NCI-H1436 treated with DMSO at 0.1 percent for 48 hours (cell line): ENCODE measurements at places on chromosomes 3 and 15.

GRCh38 chr15:36654866-36655265, 75.4 kb downstream of the CDIN1 start:
- no peak for DNase-seq

DNA sequence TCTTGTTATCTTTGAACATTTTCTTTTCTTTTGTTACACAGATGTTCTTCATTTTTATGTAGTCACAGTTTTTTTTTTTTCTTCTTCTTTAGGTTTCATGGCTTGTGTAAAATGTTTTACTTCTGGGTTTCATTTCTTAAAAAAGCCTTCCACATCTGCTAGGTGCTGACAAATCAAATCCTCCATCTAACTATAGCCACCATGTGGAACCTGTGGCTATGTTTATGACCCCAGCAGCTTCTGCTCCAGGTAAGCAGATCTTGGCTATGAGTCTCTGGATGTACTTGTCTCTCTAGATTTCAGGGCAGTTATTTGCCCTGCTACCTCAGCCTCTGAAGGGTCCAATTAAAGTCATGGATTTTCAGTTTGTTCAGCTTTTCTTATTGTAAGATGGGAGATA, 44.5 kb downstream of the OXSM start:
- DNase-seq: no peak

- no peak for DNase-seq
Observed at GRCh38 chr3:145854499-145854898, 306.5 kb downstream of the PLOD2 start.

- no peak for DNase-seq
Observed at GRCh38 chr3:176595307-176595706, 602.0 kb downstream of the TBL1XR1 start.

GRCh38 chr3:152738656-152739055, 96.3 kb upstream of the P2RY1 start:
- DNase-seq: no peak

DNA sequence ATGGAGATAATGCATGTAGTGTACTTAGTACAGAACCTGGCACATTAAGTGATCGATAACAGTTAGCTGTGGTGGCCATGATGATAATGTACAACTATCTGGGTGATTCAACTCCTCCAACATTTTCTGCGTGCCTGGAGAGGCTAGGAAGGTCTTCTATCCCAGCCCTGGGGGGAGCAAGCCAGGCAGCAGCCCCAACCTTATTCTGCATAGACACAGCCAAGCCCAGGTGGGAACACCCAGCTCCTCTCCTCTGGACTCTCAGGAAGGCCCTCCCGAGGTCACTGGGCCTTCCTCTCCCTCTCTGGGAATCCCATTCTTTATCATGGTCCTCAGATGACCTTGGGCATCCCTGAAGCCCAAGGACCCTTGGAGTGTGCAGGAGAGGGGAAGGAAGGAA, 5.1 kb upstream of the TLE3 start:
- DNase-seq: no peak

DNA sequence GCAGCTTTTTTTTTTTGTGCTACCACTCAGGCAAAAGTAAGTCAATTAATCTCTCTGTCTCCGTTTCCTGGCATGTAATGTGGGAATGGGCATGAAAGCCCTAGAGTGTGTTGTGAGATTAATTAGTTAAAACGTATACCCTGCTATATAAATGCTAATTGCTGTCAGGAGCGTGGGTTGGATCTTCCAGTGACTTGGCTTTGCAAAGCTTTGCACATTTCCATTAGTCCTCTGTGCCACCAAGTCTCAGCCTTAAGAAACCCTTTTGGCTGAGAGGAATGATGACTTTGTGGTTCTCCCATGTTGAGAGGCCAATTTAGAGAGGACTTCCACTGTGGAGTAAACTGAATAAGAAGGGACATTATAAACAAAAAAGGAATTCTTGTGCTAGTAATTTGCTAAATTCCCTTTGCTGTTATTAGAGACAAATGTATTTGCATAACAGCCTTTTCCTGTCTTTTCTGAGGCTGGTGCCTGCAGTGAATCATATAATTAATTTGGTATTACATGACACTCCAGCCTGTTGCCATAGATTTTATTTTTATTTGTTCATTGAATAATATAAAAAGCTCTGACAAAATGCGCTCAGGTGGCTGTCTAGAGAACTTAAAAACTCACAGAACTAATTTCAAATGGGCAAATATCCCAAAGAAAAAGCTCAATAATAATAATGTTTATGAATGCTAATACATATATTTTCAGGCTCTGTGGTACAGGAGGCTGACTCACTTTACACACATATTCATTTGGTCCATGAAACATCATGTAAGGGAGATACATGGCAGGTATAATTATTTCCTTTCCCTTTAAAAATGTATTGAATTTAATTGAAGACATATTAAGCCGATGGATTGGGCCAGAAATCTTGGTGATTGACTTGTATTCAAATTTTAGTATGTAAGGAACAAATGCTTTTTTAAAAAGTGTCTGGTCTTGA, 82.7 kb downstream of the IL1RAP start:
- peak; percentile 18 for DNase-seq

DNA sequence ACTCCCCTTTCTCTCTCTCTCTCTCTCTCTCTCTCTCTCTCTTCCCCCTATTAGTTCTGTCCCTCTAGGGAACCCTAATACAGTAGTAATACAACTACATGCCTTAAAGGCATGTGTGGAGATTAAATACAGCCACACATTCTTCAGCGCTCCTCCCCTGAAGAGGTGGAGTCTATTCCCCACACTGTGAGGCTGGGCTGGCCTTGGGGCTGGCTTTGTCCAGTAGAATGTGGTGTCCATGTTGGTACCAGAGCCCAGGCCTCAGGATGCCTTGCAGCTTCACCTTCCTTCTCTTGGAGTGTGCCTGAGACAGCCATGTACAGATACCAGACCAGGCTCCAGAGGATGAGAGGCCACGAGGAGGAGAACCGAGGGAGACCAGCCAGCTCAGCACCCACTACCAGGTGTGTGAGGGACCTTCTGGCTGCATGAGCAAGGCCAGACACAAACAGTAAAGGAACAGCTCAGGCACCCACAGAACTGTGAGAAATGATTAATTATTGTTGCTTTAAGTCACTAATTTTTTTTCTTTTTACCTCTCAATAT, 10.7 kb downstream of the SLC6A20 start:
- no peak for DNase-seq
